CD4-positive, alpha-beta T cell treated with Interleukin-15 for 1 hour (primary cell): ENCODE measurements at places on chromosomes 7 and 10.
A peak's percentile ranks its signal among the peaks of the same experiment; 100 is the strongest.

DNA sequence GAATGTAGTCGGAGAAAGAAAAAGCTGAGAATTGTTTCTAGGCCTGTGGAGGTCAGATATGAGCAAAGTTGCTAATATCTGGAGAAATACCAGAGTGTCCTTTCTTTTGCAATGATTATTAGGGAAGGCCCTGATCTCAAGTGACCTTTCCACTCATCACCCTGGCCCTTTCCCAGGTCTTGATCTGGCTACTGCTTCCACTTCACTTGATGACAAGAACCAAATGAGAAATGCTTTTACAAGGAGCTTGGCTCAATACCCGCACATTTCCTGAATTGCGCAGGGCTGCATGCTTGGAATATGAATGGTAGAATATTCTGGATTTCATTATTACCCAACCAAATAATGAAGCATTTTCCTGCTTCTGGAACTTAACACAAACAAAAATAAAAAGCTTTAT lies 104.6 kb downstream of the ITGB8 start:
- no peak for DNase-seq

GRCh38 chr7:151312831-151313809 lies 28.5 kb upstream of the NUB1 start:
- DNase-seq = no peak

- DNase-seq = no peak
Observed at GRCh38 chr7:149544028-149544427, 46.4 kb upstream of the ZNF746 start.

DNA sequence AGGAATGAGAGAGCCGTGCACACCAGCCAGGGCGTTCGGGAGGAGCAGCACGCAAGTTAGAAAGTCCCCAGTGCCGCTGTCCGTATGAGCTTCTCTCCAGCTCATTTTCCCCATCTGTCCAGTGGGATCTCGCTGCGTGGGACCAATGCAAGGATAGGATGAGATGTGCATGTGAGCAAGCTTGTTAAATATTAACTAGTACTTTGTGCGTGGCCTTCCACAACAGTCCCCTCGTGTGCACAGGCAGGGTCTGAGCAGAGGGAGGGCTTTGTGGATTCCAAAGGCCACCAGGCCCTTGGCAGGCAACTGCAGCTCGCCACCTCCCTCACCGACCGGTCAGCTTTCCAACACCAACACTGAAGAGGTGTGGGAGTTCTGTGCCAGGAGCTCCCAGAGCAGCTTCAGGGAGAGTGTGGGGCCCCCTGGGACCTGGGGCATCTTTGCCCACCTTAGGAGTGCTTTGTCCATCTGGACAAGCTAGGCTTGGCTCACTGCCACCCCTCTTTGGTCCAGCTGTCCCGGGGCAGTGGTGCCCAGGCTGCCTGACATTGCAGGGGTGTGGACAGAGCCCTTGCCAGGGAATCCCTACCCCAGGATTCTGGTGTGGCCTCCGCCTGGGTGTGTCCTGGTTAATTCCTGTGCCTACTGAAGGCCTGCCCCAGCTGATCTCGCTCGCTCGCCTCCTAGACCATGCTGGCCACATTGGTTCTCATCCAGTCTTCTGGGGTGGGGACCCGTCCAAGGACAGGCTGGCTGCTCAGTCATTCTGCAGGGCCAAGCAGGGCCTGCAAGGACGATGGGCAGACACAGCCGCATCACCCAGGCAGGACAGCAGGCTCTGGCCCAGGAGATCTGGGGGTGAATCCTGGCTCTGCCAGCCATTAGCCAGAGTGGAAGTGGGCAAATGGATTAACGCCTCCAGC lies 5.3 kb downstream of the FAM20C start:
- DNase-seq = no peak

- DNase-seq = no peak
Observed at GRCh38 chr10:103637927-103638557, 144.5 kb downstream of the NEURL1 start.

GRCh38 chr7:128425850-128426249 lies 16.1 kb upstream of the IMPDH1 start:
- DNase-seq = peak; percentile 66

- no peak for DNase-seq
Observed at GRCh38 chr10:82981137-82981723, 1106.2 kb downstream of the NRG3 start.

- no peak for DNase-seq
Observed at GRCh38 chr7:34675749-34676374, 17.8 kb downstream of the NPSR1 start.

- no peak for DNase-seq
Observed at GRCh38 chr10:33074443-33074842, 116.4 kb upstream of the ITGB1 start.

GRCh38 chr10:9895453-9895852 lies 1122.2 kb upstream of the CELF2 start:
- no peak for DNase-seq

DNA sequence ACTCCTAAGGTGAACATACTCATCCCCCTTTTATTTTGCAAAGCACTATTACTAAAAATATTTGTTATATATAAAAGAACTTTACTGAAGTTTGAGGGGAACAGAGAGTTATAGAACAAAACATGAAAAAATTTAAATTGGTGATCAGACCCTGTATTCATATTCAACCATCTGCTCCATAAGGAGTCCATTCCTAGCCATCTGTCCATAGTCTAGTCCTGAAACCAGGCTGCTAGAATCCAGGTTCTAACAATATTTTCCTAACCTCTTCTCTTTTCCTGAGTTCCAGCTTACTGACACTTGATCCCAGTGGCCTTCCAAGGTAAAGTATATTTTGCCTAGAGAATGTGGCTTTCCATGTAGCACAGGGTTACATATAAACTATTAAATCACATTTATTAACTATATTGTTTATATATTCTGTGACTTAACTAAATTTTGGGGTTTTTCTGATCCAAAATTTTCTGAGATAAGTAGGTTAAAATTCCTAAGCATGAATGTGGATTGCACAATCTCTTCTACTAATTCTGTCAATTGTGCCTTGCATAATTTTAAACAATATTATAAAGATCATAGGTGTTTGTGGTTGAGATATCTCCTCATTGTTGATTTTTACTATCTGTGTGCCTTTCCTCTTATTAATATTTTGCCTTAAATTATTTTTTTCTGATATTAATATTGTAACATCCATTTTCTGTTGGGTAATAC lies 137.6 kb upstream of the MAGI2 start:
- no peak for DNase-seq

GRCh38 chr7:155303039-155303593 lies 5.4 kb downstream of the INSIG1 start:
- DNase-seq = no peak

- no peak for DNase-seq
Observed at GRCh38 chr7:110400411-110400810, 690.5 kb upstream of the LRRN3 start.

GRCh38 chr7:139441961-139442360 lies 41.5 kb downstream of the KLRG2 start:
- DNase-seq = no peak

DNA sequence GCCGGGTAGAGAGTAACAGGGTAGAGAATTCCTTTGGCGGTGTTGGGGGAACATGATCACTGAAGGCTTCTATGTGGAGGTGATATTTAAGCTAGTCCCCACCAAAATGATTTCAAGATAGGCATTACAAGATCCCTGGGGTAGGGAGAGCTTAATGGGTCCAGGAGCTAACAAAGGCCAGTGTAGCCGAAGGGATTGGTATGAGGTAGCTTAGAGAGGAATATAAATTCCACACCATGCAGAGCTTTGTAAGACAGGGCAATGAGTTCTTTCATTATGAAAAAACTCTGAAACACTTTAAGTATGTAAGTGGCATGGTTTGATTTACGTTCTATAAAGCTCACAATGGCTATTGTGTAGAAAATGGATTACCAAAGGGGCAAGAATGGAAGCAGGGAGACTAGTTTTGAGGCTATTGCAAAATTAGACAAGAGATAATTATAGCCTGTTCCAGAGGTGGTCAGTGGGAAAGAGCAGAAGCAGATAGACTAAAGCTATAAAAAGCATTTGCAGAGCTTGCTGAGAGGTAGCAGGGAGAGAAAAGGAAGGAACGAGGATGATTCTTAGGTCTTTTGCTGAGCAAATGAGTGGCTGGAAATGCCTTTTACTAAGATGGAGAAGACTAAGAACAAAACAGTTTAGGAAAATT lies 119.7 kb upstream of the SLC25A13 start:
- DNase-seq = no peak

DNA sequence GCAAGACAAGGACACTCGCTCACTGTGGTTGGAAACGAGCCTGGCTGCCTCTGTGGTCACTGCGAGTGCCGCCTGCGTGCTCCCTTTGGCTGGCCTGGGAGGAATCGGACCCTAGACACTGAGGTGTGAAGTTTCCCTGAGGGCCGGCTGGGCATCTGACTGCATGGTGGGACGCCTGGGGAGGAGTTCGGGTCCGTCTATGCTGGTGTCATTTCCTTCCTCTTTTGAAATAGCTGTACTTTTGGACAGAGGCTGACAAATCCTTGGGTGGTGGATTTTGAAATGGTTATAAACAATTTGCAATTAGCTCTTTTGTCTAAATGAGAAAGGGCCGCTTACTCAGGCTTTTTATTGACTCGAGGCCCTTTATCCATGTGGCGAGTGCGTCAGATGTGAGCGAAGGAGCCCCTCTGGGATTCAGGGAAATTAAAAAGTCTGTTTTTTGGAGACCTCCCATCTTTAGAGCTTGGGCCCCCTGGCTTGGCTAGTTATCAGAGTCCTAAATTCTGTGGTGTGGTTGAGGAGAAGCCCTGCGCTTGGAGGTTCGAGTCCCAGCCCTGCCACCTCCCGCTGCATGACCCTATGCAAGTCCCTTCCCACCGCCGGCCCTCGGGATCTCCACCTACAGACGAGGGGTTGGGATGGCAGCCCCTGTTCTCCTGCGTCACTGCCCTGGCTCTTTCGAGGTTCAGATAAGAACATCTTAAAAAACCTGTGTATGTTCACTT lies 147.1 kb downstream of the RGS10 start:
- DNase-seq = peak; percentile 72

DNA sequence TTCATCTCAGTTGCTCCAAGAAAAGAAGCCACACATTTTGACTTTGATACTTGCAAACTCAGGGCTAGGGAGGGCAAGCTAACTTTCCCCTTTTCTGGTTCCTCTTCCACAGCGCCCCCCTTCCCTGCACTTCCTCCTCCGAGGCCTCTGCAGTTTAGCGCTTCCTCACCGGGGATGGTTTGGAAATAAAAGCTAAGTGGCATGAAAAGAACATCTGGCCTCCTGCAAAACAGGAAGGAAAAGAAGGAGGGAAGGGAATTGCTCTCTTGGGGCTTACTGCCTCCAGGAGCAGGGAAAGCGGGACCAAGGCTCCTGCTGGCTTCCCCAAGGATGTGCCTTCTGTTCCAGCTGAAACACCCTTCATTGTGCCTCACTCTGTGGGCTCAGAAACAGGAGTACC lies 42.3 kb downstream of the PRKCQ start:
- DNase-seq = peak; percentile 24

DNA sequence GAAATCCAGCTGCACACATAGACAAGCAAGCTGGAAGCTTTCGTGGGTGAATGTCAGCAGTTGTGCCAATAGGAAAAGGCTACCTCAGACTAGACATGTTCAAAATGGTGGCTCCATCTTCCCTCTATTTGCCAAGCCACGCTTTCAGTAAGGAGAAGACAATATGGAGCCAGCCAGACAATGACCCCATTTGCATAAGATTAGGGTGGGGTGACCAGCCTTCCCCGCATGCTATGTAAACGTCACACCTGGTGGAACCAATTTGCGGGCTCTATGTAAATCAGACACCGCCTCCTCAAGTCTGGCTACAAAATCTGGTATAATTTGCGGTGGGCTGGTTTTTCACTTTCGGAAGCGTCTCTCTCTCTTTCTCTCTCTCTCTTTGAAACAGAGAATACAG lies 297.4 kb upstream of the PCDH15 start:
- no peak for DNase-seq

- DNase-seq = no peak
Observed at GRCh38 chr10:3647074-3647473, 137.9 kb downstream of the KLF6 start.

GRCh38 chr7:115124409-115124939 lies 202.6 kb downstream of the MDFIC start:
- no peak for DNase-seq

- no peak for DNase-seq
Observed at GRCh38 chr7:31761646-31762045, 74.6 kb downstream of the PPP1R17 start.

DNA sequence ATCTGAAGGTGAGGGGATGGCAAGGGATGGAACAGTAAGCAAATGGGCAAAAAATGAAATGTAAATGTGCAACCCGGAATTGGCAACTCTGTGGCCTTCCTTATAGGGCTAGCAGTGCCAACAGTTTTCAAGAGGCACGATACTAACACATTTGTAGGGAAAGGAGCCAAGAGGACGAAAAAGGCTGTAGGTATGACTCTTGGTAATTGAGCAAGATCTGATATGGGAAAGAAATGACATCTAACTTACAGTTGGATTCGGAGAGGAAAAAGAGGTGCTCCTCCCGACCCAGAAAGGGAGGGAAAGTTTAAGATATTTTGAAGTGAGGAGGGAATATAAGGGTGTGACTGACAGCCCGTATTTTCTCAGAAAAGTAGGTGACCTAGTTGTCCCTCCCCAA lies 2.1 kb upstream of the CREM start:
- no peak for DNase-seq

DNA sequence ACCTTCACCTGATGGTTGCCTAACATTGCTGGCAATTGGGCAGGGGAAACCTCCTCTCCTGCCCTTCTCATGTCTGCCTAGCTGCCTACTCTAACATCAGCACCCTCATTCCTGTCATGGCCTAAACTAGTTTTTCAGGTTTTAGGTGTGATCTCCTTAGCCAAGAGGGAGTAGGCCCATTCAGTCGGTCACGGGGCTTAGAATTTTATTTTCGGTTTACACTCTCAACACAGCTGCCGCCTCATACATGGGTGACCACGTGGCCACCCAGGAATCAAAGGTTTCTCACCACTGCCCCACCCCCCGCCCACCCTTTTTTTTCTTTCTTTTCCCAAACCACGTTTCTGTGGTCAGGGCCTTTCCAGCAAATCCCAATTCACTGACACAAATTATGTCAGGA lies 97.2 kb downstream of the RALA start:
- no peak for DNase-seq
